ENCODE measurements at places on chromosomes 1 and 21.

GRCh38 chr1:235088907-235089306, 39.7 kb downstream of the TOMM20 start:
- DNase-seq: no peak

DNA sequence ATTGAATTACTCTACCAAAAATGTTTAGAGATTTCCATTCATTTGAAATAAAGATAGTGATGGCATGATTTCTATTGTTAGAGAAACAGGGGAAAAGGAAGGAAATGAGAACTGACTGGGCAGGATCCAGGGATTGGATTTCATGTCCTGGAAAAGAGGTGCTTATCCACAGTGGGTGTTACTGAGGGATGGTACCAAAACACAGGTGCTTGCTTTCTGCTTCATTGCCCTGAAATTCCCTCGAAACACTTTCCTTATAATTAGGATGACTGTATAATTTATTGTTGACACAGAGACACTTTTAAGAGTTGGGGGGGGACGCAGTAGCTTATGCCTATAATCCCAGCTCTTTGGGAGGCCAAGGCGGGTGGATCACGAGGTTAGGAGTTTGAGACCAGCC, 185.0 kb upstream of the KCNK2 start:
- no peak for DNase-seq

DNA sequence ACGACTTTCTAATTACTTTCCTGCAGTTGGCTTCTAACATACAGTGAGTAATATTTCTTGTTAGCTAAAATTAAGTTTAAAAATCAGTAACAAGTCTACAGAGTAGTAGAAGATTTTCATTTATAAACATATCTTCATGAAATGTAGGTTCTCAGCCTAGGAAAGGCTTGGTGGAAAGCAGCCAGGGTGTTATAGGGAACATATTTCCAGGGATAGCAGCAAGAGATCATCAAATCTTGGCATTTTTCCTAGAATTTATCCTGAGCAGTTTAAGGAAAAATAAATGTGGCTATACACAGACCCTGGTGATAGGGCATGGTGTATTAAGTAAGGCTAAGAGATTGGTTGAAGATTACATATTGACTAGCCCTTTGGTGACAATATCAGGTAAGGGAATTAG, 203.5 kb upstream of the NEGR1 start:
- no peak for DNase-seq

DNA sequence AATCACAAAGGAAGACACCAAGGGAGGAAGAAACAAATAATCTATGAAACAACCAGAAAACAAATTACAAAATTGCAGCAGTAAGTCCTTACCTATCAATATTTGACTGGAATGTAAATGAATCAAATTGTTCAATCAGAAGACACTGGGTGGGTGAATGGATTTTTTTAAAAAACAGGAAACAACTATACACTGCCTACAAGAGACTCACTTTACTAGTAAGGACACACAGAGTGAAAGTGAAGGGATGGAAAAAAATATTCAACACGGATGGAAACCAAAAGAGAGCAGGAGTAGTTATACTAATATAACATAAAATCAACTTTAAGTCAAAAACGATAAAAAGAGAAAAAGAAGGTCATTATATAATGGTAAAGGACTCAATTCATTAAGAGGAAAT, 6.4 kb upstream of the PRSS38 start:
- DNase-seq: no peak

- peak; percentile 34 for DNase-seq
These were observed 29.0 kb upstream of the ABCG1 start for GRCh38 chr21:42189860-42190485.
